Activated T-cell treated with anti-CD3 and anti-CD28 coated beads, Interleukin-2, amount 50 U/mL, for 72 hours (primary cell): ENCODE measurements at places on chromosomes 7 and 10. TPM values are rescaled to one million over a fixed set of nuclear protein-coding genes. Genes with fewer than 3 reads are reported as not detected.

GRCh38 chr10:33151344-33151864 is 183.1 kb downstream of the NRP1 start:
- no peaks in the 10 kb centered on the region for H3K27me3 ChIP-seq
- no peak overlapping the region for H3K27ac ChIP-seq

DNA sequence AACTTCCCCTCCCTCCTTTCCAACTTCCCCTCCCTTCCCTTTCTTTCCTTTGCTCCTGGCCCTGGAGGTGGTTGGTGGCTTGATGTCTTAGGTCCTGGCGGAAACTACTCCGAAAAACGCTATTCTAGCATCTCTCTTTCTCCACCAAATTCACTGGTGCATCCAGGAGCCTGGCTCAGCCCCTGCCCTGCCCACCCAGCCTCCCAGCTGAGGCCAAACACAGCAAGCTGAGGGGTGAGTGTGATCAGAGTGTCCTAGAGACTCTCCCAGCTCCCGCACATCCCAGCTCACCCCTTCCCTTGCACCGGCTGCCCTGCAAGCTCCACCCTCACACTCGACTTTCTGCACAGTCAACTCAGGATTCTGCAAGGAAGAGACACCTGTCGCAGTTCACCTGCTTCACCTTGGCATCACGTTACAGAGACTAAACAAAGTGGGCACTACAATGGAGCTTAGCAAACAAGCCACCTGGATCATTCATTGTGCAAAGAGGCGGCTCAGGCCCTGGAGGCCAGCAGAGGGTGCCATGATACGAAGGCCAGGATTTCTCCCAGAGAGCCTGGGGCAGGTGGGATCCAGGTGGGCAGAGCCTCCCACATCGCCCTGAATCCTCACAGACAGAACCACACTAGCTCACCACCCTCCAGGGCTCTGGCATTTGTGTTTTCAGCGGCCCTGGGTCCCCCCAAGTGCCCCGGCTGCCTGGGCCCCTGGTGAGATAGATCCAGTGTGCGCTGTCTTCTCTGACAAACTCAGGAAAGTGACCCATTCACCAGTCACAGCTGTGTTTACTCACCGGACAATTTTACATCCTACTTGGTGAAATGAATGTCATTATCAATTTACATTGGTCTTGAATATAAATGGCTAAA is 169.6 kb downstream of the TCERG1L start:
- no peak for DNase-seq
- no peak overlapping the region for H3K27ac ChIP-seq
- H3K36me3 ChIP-seq = no peaks in the 10 kb centered on the region
- H3K4me1 ChIP-seq = no peaks in the 10 kb centered on the region
- H3K4me3 ChIP-seq = no peak overlapping the region

DNA sequence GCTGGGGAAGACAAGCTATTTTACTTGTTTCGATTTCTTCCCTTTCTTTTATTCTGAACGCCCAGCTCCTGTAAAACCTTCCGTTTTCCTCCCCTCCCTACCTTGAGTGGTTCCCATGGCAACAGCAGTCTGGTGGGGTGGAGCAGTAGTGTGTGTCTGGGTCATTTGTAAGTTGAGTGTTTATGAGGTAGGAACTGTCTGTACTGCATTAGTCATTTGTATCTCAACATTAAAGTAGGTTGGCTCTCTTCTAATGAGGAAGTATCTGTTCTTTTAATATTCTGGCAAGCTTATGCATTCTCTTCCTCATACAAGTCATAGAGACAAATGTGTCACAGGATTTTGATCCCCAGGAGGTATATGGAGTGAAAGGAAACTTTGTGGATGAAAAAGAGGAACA is 85.3 kb upstream of the CCDC6 start:
- no peak overlapping the region for H3K4me3 ChIP-seq
- H3K27ac ChIP-seq = no peak overlapping the region
- peaks cover 4% of the 10 kb centered on the region for H3K36me3 ChIP-seq
- H3K4me1 ChIP-seq = peaks cover 5% of the 10 kb centered on the region
- DNase-seq = no peak
- H3K27me3 ChIP-seq = peaks cover 31% of the 10 kb centered on the region

DNA sequence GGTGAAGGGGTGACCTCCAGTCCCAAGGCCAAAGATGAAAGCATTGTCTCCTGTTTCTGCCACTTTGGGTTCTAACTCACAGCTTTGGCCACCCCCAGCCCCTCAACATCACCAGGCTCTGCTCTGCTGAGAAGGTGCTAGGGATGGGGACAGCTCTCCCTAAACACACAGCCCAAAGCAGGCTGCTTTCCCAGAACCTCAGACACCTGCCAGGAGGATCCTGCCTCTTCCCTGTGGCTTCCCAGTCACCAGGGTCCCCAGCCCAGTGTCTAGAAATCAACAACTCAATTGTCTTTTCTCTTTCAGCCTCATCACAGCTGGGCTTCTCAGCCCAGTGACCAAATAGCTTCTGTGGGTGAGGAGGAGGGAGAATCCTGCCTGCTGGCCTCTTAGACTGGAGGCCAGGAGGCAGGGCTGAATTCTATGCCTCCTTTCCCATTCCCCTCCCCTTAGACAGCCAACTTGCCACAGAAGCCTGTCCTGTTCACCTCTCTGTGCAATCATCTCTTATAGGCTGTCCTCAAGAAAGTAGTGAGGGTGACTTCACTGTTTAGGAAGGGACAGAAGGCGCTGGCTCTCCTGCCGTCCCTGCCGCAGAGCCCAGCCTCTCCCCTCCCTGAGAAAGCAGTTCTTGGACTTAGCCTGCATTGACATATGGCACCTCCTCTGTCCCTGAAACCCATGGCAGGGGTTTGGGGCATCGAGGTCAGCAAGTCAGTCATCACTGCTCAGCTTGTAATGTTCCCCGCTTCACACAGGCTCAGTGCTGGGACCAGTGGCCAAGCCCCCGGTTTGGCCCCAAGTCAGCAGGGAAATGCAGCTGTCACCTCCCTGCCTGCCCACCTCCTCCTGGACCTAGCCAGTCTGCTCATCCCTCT is 3.7 kb downstream of the FGF8 start:
- H3K27me3 ChIP-seq = peaks cover 56% of the 10 kb centered on the region
- no peak for DNase-seq
- H3K4me3 ChIP-seq = no peak overlapping the region
- H3K4me1 ChIP-seq = peaks cover 16% of the 10 kb centered on the region
- no peaks in the 10 kb centered on the region for H3K36me3 ChIP-seq

- H3K27ac ChIP-seq = no peak overlapping the region
- H3K27me3 ChIP-seq = no peaks in the 10 kb centered on the region
- peaks cover 17% of the 10 kb centered on the region for H3K36me3 ChIP-seq
- peaks cover 5% of the 10 kb centered on the region for H3K4me1 ChIP-seq
Observed at GRCh38 chr7:139713526-139714162, 64.2 kb downstream of the HIPK2 start.

The C10orf90 gene
- not detected for total RNA-seq

- no peaks in the 10 kb centered on the region for H3K27me3 ChIP-seq
- H3K36me3 ChIP-seq = no peaks in the 10 kb centered on the region
- H3K4me3 ChIP-seq = no peak overlapping the region
- no peak for DNase-seq
Observed at GRCh38 chr10:130440494-130440893, 304.3 kb downstream of the GLRX3 start.

- no peaks in the 10 kb centered on the region for H3K27me3 ChIP-seq
- no peak overlapping the region for H3K4me3 ChIP-seq
- H3K36me3 ChIP-seq = no peaks in the 10 kb centered on the region
- H3K27ac ChIP-seq = no peak overlapping the region
- DNase-seq = no peak
- H3K4me1 ChIP-seq = no peaks in the 10 kb centered on the region
Observed at GRCh38 chr10:115125505-115125904, 32.3 kb downstream of the ATRNL1 start.

The RP9 gene
- total RNA-seq = 32.2 TPM

- no peaks in the 10 kb centered on the region for H3K27me3 ChIP-seq
- peaks cover 4% of the 10 kb centered on the region for H3K36me3 ChIP-seq
- DNase-seq = no peak
- H3K4me1 ChIP-seq = peaks cover 15% of the 10 kb centered on the region
Observed at GRCh38 chr10:72593963-72594362, 31.9 kb downstream of the MICU1 start.

GRCh38 chr10:4678023-4678950 is 147.7 kb upstream of the AKR1E2 start:
- H3K36me3 ChIP-seq = no peaks in the 10 kb centered on the region
- H3K27me3 ChIP-seq = peaks cover 53% of the 10 kb centered on the region
- peaks cover 4% of the 10 kb centered on the region for H3K4me1 ChIP-seq
- H3K4me3 ChIP-seq = no peak overlapping the region

- H3K4me3 ChIP-seq = no peak overlapping the region
- peaks cover 6% of the 10 kb centered on the region for H3K4me1 ChIP-seq
- peaks cover 1% of the 10 kb centered on the region for H3K36me3 ChIP-seq
- H3K27me3 ChIP-seq = no peaks in the 10 kb centered on the region
- no peak overlapping the region for H3K27ac ChIP-seq
Observed at GRCh38 chr7:43954524-43955228, 28.4 kb downstream of the UBE2D4 start.

DNA sequence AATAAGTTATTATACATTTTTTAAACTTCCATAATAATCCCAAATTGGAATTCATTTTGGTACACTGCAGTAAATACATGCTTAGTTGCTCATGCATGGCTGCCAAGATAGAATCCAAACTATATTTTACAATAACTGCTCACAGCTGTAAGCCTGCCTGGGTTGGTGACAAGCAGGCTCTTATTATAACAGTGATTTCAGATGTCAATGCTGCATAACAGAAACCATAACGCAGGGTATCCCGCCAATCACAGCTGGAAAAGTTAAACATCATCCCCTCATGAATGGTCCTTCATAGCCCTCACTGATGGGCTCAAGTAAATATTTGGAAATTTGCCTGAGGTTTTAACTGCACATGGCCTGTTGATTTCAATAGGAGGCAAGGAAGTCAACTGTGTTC is 149.8 kb downstream of the AMPH start:
- H3K27me3 ChIP-seq = peaks cover 22% of the 10 kb centered on the region
- no peak overlapping the region for H3K4me3 ChIP-seq
- DNase-seq = no peak
- peaks cover 7% of the 10 kb centered on the region for H3K36me3 ChIP-seq
- no peak overlapping the region for H3K27ac ChIP-seq
- H3K4me1 ChIP-seq = no peaks in the 10 kb centered on the region

The ADAM22 gene
- total RNA-seq = 2.5 TPM

The CDNF gene
- total RNA-seq = 3.2 TPM

DNA sequence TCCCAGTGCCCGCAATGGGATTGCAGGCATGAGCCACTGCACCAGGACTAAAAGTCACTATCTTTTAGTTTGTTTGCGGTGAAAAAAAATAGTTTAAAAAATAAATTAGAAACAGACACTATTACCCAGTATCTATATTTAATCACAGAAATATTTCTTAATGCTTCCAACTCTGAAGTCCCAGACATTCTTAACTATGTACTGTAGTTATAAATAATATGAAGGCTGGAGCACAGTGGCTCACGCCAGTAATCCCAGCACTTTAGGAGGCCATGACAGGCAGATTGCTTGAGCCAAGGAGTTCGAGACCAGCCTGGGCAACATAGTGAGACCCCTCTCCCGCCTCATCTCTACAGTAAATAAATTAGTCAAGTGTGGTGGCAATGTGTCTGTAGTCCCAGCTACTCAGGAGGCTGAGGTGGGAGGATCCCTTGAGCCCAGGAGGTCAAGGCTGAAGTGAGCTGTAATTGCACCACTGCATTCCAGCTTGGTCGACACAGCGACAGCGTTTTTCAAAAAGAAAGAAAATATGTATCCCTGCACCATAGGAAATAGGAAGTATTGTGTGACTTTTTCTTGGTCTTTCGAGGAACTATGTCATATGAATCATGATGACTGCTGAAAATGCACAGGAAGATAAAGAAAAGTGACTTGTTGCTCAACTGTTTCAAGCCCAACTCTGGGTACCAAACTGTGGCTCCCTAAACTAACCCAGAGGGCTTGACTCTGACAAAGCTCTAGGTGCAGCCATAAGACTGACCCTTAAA is 74.9 kb upstream of the STEAP1B start:
- H3K36me3 ChIP-seq = no peaks in the 10 kb centered on the region
- DNase-seq = no peak
- H3K4me3 ChIP-seq = no peak overlapping the region

The PTN gene
- not detected for total RNA-seq

DNA sequence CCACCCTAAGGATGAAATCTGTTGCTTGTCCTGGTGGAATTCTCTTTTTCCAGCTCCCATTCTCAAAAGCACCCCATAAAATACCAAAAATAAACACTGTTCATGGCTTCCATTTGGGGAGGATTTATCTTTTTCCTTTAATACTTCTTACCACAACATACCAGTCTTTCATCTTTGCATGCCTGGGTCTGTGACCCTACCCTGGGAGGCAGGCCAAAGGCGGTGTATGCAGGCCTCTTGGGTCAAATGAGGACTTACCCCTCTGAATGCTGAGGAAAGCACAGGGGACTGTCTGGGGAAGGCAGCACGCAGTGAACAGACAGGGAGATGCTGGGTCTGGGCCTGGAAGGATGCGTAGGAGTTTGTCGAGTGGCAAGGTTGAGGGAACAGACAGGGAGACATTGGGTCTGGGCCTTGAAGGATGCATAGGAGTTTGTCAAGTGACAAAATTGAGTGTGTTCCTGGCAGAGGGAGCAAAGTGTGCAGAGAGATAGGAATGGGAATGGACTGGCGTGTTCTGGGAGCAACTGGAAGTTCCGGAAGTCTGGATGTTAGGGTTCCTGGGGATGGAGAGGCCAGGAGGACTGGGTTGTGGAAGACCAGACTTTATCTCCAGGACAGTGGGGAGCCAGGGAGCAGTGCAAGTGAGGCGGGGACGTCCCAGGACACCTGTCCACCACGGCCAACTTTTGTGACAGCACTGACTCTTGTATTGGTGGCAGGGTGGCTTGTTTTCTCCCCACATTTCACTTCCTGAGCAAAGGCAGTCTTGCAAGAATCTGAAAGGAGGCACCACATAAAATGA is 40.8 kb downstream of the MYL10 start:
- H3K36me3 ChIP-seq = no peaks in the 10 kb centered on the region
- no peak for DNase-seq
- H3K27ac ChIP-seq = no peak overlapping the region
- H3K27me3 ChIP-seq = no peaks in the 10 kb centered on the region
- no peak overlapping the region for H3K4me3 ChIP-seq
- no peaks in the 10 kb centered on the region for H3K4me1 ChIP-seq

- DNase-seq = peak; percentile 10
- no peak overlapping the region for H3K27ac ChIP-seq
- no peaks in the 10 kb centered on the region for H3K36me3 ChIP-seq
- no peak overlapping the region for H3K4me3 ChIP-seq
Observed at GRCh38 chr10:77405771-77406241, 231.8 kb downstream of the KCNMA1 start.

The ZNF239 gene
- 2.6 TPM for total RNA-seq

The SFRP4 gene
- not detected for total RNA-seq

GRCh38 chr10:97633921-97634320 is 621 bp upstream of the MORN4 start:
- peaks cover 21% of the 10 kb centered on the region for H3K4me1 ChIP-seq
- H3K27me3 ChIP-seq = no peaks in the 10 kb centered on the region
- peak overlapping the region; percentile 93 for H3K4me3 ChIP-seq
- H3K27ac ChIP-seq = peak overlapping the region; percentile 83
- peaks cover 2% of the 10 kb centered on the region for H3K36me3 ChIP-seq

The PAX4 gene
- not detected for total RNA-seq

The UPK3BL2 gene
- 24.8 TPM for total RNA-seq

DNA sequence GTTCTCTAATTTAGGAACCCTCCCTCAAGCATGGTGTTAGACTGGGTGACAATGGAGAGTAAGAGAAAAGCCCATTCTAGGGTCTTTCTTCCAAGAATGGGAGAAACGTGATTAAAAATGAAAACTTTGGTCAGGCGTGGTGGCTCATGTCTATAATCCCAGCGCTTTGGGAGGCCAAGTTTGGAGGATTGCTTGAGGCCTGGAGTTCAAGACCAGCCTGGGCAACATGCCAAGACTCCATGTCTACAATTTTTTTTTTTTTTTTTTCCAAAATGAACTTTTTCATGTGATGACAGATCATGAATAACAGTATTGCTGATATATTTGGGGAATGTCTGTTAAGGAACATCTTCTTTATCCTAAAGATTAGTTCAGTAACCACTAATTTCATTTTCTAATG is 194.6 kb downstream of the MLLT10 start:
- H3K36me3 ChIP-seq = peaks cover 8% of the 10 kb centered on the region
- H3K4me3 ChIP-seq = no peak overlapping the region
- H3K27me3 ChIP-seq = no peaks in the 10 kb centered on the region
- no peak for DNase-seq
- H3K27ac ChIP-seq = no peak overlapping the region
